ENCODE measurements at places on chromosomes 1 and 21. TPM values are rescaled to one million over a fixed set of nuclear protein-coding genes. Genes with fewer than 3 reads are reported as not detected.

The NEK2 gene
- 0.35 TPM for total RNA-seq

The HSF2BP gene
- 0.60 TPM for total RNA-seq

The MGST3 gene
- 296 TPM for total RNA-seq

The KRTAP19-3 gene
- total RNA-seq, result not detected

The AMPD1 gene
- total RNA-seq, result 1.5 TPM

The STIL gene
- 2.5 TPM for total RNA-seq

The NMNAT1 gene
- 12.3 TPM for total RNA-seq

The IL12RB2 gene
- 1.5 TPM for total RNA-seq

The FAM167B gene
- 19.6 TPM for total RNA-seq

The EVA1C gene
- total RNA-seq, result 63.4 TPM

The TCP10L gene
- 2.2 TPM for total RNA-seq

The LAMC1 gene
- 140 TPM for total RNA-seq

The VASH2 gene
- total RNA-seq, result 0.57 TPM

The S100A3 gene
- total RNA-seq, result 8.4 TPM

The RGS7 gene
- not detected for total RNA-seq

The KRTAP8-1 gene
- total RNA-seq, result not detected

The ZNF281 gene
- 13.1 TPM for total RNA-seq

The IFI44L gene
- 20.6 TPM for total RNA-seq

The RGS4 gene
- total RNA-seq, result 3.1 TPM

The KCNK1 gene
- 10.7 TPM for total RNA-seq

The RGS13 gene
- 2.1 TPM for total RNA-seq

The EPHA8 gene
- total RNA-seq, result 0.09 TPM

The TSACC gene
- total RNA-seq, result not detected
